ENCODE measurements at places on chromosomes 7 and 10.

- DNase-seq = no peak
These were observed 11.0 kb upstream of the ZNF273 start for GRCh38 chr7:64892116-64892515.

- no peak for DNase-seq
These were observed 79.7 kb downstream of the ALOX5 start for GRCh38 chr10:45453639-45454255.

DNA sequence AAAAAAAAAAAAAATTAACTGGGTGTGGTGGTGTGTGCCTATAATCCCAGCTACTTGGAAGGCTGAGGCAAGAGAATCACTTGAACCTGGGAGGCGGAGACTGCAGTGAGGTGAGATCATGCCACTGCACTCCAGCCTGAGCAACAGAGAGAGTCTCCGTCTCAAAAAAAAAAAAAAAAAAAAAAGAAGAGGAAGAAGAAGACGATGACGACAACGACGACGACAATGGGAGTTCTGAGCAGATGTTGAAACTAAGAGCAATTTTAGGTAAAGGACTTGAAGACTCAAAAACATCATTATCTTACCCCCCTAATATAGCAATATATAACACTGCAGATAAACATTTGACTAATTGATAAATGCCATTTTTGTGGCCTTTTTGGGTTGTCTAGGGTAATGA, 39.5 kb upstream of the PPP1R17 start:
- DNase-seq = no peak

GRCh38 chr10:110511734-110512449, 14.2 kb downstream of the DUSP5 start:
- DNase-seq = no peak

DNA sequence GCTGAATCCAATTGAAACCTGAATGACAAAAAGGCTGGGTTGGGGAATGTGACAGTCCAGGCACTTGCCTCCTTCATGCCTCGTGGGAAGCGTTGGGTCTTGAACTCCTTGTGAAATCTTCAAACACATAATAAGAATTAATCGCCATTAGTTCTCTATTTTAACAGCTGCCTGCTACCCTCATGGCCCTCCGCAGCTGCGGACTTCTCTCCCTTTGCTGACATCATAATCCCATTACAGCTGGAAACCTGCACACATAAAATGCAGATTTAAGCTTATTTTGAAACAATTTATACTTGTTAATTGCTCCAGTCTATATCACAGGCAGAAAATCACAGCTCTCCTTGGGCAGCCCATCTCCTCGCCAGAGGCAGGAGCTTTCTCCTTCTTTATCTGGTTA, 403.0 kb upstream of the MKI67 start:
- no peak for DNase-seq

DNA sequence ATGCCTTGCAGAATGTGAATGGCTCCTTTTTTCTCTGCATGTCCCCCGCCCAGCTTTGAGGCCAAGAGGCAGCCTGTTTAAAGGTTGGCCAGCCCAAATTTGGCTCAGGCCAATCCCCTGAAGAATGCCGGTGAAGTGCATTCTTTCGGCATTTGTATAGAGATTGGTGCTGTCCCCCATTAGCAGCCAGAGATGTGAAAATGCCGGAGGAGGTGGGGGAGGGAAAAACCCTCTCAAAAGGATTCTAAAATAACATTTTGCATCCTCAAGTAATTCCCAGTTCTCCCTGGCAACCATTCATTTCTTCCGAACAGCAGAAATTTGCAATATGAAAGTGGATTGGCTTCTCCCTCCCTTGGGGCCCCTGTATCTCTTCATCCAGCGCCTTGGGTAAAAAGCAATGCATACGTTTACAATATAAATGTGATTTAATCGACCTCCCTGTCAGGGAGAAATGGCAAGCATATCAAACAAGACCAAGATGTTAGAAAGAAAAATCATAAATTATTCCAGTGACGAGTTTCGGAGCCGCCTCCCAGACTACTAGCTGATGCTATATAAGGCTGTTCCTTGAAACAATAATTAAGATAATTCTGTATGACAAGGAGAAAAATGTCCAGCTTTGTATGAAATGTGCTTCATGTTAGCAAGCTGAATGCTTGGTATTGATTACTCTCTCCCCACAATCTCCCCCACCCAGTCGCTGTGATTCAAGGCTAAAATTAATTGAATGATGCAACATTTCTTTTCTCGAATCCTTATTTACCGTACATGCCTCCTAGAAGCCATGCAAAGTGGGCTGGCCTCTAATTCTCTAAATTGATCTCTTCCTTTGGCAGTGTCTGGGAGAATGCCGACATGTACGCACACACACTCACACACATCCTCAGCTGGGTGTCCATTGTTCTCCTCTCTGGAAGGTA, 323.7 kb downstream of the RPS24 start:
- no peak for DNase-seq

- no peak for DNase-seq
These were observed 60.5 kb downstream of the KIAA1217 start for GRCh38 chr10:24269476-24269875.

DNA sequence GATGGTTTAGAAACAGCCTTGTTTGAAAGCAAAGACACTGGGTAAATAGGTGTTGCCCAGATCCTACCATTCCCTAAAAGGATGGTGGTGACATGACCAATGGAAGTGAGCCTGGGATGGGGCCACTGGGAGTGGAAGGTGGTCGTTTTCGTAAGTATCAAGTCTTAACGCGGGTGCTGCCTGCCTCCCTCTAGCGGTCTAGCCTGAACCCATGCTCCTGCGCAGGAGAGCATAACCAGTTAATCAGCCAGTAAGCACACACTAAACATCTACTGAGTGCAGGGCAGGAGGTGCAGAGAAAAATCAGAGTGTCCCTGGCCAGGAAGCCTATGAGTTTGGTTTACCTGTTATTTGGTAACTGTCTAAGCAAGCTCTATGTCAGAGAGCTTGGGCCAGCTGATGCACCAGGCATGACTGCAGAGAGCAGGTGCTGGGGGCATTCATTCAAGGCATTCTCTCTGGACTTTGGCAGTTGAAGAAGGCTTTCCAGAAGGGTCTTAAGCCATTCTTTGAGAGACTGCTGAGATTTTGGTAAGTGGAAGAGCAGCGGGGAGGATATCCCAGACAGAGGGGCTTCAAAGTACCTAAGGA, 930 bp downstream of the GARIN1A start:
- peak; percentile 20 for DNase-seq

DNA sequence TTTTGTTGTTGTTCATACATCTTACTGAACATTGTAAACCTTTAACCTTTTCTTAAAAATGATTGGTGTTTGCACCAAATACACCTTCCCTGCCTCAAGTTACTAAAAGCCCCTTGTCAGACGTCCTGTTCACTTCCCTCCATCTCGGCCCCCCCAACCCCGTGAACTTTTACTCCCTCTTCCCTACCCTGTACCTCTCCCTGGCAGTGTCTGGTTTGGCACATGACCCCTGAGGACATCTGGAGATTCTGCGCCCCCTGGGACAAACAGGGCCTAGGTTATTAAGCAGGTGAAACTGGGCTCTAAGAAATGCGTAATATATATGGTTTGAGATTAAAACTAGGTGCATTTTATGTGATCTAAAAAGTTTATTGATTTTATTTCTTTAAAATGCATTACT, 1.4 kb downstream of the PPP2R2D start:
- DNase-seq = no peak

- no peak for DNase-seq
These were observed 30.5 kb downstream of the ARMC3 start for GRCh38 chr10:22958338-22958737.

DNA sequence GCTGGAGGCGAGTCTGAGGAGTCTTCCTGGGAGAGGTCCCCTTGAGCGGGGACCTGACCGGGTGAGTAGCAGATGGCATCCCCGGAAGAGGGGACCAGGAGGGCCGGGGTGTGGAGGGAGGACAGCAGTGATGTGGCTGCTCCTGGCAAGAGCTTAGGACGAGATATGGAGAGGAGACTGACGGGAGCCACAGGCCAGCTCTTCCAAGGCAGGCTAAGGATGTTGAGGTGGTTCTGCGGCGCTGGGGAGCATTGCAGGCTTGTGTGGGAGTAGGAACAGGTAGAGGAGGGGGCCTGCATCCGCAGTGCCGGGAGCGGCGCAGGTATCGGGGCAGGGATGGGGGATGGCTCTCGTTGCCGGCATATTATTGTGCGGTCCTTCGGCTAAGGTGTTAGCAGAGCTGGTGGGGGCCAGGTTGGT, 76.7 kb upstream of the ANLN start:
- DNase-seq = no peak

- no peak for DNase-seq
These were observed 12.8 kb upstream of the WIPF3 start for GRCh38 chr7:29793507-29793906.

DNA sequence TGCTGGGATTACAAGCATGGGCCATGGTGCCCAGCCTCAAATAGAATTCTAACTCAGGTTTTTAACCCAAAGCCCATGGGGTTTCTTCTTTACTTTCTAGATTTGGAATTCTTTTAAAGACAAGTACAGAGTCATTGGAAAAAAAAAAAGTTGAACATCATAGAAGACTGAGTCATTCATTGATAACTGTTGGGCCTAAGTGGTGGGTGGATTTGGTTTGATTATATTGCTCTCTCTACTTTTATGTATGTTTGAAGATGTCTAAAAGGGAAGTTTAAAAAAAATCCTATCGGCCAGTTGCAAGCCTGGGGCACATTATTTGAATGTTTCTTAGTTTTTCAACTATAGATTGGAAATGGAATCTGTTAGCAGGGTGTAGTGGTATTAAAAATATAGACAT, 49.7 kb downstream of the INPP5F start:
- no peak for DNase-seq

DNA sequence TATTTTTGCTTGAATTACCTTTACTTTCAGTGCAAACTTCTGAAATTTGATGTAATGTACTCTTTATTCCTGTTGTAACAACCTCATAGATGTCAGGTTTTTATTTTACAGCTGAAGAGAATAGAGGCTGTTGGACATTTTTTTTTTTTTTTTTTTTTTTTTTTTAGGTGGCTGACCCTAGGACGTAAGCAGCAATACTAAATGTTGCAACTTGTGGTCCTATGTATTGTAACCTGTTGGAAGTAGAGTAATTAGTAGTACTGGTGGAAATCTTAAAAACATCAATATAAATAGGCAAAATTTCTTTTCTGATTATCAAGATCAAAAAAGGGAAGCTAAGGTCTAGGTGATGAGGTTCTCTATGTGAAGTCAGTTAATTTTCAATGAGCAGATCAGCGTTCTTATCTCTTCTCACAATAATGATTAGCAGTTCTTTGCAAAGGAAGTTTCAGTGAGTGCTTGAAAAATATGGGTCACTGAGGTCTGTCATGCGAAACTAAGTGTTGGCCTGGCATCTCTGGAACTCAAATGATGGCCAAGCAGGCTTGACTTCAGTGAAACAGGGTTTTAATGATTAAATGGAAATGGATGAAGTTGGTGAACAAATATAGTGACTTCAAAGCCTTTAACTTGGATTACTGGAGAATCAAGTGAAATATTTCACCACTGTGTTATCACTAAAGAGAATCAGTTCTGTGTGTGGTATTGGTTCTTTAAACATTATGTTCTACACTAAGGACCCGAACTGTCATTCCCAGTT, 42.7 kb downstream of the BICC1 start:
- DNase-seq = no peak

GRCh38 chr7:69032848-69033247, 565.4 kb upstream of the AUTS2 start:
- no peak for DNase-seq

GRCh38 chr7:44448922-44449583, 41.4 kb downstream of the NUDCD3 start:
- DNase-seq = no peak

GRCh38 chr10:123884907-123885381, 6.7 kb downstream of the CPXM2 start:
- DNase-seq = no peak

DNA sequence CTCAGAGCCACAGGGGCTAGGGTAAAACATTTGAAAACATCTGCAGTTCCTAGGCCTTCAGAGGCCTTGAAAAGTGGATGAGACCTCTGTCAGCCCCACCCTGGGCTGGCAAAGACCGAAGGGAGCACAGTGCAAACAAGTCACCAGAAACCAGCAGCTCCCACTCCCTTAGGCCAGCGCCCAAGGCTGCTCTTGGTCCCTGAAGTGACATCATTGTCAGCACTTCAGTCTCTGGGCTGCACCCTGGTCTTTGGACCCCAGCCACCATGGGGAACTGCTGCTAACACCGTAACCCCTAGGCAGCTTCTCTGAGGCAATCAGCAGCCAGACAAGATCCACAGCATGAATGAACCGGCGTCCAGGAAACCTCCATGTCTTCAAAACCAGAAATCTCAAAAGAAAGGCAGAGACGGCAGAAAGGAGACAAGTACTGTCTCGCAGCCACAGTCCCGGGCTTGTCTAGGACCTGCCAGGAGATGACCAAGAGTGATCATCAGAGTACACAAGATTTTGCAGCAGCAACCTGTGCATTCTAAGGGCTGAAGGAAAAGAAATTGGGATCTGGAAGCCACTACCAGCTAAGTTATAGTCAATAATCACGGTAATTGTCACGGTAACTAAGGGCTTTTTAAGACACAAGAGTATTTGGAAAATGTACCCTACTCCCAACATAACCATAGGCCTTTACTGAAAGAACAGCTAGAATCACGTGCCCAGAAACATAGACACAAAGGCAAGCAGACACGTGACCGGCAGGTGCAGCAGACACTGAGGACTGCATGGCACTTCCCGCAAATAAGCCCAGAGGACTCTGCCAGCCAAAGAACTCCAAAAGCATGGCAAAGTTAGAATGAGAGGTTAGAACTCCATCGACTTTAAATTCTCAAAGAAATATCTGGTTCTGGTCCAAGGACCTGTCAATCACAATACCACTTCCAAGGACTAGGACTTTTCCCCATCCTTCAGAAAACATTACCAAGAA, 23.3 kb downstream of the CPXM2 start:
- DNase-seq = no peak

GRCh38 chr7:84139986-84140729, 54.4 kb downstream of the SEMA3A start:
- DNase-seq = no peak

DNA sequence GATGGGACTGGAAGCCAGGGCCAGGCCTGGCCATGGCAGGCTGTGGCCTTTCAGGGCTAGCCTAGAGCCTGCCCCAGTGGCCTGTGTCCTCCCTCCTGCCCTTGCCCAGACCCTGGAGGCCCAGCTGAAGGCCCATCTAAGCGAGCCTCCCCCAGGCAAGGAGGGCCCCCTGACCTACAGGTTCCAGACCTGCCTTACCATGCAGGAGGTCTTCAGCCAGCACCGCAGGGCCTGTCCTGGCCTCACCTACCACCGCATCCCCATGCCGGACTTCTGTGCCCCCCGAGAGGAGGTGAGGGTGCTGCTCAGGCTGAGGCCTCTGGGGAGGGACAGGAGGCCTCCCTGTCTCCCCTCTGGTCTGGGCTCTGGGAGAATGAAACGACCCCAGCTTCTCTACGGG, 60.9 kb downstream of the PALD1 start:
- no peak for DNase-seq

- DNase-seq = no peak
These were observed 10.0 kb downstream of the BTBD16 start for GRCh38 chr10:122281018-122281626.

All from naive thymus-derived CD4-positive, alpha-beta T cell (primary cell).